ENCODE measurements at places on chromosomes 7 and 10.
A peak's percentile ranks its signal among the peaks of the same experiment; 100 is the strongest.

DNA sequence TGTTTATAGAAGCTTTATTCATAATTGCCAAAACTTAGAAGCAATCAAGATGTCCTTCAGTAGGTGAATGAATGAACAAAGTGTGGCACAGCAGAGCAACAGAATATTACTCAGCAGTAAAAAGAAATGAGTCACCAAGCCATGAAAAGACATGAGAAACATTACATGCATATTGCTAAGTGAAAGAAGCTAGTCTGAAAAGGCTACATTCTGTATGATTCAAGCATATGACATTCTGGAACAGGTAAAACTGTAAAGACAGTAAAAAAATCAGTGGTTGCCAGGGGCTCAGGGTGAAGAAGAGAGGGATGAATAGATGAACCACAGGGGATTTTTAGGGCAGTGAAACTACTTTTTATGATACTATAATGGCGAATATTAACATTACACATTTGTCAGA lies 80.9 kb upstream of the APBB1IP start:
- no peak for DNase-seq

- peak; percentile 25 for DNase-seq
Observed at GRCh38 chr10:3772361-3773171, 12.4 kb downstream of the KLF6 start.

GRCh38 chr7:17374157-17374556 lies 75.7 kb downstream of the AHR start:
- DNase-seq: no peak

GRCh38 chr10:32413513-32413912 lies 32.4 kb upstream of the CCDC7 start:
- peak; percentile 4 for DNase-seq

DNA sequence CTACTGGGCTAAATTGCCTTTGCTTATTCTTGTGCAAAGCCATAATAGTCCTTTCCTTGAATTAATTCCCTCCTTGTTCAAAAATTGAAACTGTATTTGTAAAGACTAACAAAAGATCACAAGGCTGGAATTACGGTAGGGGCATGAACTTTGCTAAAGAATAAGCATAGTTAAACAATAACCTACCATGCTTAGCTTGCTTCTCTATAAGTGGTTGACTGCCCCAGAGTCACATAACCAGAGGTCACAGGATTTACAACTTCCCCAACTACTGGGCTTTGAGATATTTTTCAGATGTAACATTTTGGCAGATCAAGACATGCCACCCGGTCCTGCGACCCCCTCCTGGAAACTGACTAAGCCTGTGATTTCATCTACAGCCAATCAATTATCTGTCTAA lies 181.4 kb downstream of the GPAM start:
- no peak for DNase-seq

DNA sequence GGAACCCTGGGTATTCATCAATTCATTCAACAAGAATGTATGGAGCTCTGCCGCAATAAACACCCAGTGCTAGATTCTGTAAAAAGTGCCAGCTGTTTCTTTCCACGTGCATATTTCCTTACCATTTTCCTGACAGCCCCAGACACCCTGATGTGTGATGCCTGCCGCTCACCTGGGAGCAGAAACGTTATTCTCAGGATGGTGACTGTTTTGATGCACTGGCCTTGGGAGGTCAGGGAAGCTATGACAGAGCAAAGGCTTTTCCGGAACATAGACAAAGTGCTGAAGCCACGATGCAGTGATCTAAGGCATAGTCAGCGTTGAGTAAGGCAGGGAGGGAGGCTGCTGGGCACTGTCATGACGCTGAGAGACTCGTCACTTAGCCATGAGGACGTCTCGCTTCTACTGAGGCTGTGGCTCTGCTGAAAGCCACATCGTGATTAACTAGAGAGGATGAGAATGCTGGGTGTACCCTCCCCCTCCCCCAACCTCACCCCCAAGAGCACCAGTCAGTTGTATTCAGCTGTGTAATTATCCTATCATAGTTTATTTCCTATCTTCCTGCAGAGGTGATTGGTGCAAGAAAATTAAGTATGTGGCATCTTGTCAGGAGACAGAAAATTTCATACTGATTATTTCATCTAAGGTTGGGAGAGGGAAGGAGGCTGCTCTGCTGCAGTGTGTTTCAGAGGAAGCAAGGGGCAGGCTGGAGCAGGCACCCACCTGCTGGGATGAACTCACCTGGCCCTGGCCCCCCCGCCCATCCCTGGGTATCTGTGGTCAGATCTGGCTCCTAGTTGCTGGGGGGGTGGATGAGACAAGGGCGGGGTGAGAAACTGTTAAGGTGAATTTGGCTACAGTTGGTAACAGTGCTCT lies 48.8 kb upstream of the SMNDC1 start:
- DNase-seq: no peak

DNA sequence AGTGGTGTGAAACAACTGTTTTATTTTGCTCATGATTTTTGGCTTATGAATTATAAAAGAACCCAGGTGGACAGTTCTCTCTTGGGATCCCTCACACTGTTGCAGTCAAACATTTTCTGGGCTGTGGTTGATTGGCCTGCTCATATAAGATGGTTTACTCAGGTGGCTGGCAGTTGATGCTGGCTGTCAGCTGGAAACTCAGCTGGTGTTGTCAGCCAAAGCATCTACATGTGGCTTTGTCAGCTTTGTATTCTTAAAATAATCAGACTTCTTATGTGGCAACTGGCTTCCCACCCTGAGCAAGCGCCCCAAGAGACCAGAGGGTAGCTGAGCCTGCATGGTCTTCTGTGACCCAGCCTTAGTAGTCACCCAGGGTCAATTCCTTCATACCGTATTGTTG lies 534.7 kb downstream of the NRG3 start:
- no peak for DNase-seq

- no peak for DNase-seq
Observed at GRCh38 chr10:483261-483660, 206.2 kb downstream of the DIP2C start.

- no peak for DNase-seq
Observed at GRCh38 chr7:139782932-139783331, 5.1 kb upstream of the HIPK2 start.

DNA sequence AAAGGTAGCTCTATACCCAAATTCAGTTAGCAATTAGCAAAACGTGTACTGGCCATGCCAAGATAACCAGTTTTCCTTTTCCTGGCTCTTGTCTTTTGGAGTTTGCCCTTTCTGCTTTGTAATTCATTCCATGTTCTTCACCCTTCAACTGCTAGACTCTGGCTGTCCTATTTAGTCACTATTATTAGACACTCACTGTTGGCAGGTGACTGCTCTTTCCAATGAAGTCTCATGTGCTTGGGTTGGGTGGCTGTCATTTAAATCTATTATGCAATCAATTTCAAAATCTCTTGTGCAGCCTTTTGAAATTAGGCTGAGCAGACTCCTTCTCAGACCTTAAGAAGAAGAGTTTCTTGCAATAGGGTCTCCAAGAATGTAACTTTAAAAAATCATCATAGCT lies 266.5 kb downstream of the GPR158 start:
- no peak for DNase-seq

- DNase-seq: no peak
Observed at GRCh38 chr10:31318382-31318853, 598 bp upstream of the ZEB1 start.

- DNase-seq: no peak
Observed at GRCh38 chr7:99128076-99128950, 15.6 kb downstream of the SMURF1 start.

- no peak for DNase-seq
Observed at GRCh38 chr7:39838326-39838725, 111.7 kb upstream of the CDK13 start.

GRCh38 chr7:44379366-44380188 lies 54.2 kb upstream of the CAMK2B start:
- DNase-seq: no peak

DNA sequence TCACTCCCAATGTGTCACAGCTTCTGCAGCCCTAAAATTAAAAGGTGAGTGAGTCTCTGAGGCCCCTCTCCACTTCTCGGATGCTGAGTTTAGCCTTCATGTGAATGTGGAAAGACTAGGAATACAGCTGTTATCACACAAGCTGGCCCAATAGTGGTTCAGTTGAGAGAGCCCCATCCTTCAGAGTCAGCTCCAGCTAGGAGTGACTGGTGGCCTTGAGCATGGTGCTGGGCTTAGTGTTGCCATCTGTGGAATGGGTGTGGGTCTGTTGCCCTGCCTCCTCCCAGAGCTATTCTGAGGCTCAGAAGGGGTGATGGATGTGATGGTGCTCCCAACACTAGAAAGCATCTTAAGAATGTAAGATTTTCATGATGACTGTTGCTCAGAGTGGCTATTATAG lies 55.8 kb downstream of the FIGNL1 start:
- DNase-seq: no peak

GRCh38 chr10:119348516-119349240 lies 141.3 kb downstream of the GRK5 start:
- no peak for DNase-seq

DNA sequence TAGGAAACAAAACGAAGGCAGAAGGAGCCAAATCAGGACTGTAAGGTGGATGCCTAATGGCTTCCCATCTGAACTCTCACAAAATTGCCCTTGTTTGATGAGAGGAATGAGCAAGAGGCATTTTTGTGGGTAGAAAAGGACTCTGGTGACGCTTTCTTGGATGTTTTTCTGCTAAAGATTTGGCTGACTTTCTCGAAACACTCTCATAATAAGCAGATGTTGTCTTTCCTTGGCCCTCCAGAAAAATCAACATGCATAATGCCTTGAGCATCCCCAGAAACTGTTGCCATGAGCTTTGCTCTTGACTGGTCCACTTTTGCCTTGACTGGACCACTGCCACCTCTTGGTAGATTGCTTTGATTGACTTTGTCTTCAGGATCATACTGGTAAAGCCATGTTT lies 13.5 kb downstream of the PTPN12 start:
- no peak for DNase-seq

- no peak for DNase-seq
Observed at GRCh38 chr7:157412491-157413180, 75.8 kb downstream of the DNAJB6 start.

DNA sequence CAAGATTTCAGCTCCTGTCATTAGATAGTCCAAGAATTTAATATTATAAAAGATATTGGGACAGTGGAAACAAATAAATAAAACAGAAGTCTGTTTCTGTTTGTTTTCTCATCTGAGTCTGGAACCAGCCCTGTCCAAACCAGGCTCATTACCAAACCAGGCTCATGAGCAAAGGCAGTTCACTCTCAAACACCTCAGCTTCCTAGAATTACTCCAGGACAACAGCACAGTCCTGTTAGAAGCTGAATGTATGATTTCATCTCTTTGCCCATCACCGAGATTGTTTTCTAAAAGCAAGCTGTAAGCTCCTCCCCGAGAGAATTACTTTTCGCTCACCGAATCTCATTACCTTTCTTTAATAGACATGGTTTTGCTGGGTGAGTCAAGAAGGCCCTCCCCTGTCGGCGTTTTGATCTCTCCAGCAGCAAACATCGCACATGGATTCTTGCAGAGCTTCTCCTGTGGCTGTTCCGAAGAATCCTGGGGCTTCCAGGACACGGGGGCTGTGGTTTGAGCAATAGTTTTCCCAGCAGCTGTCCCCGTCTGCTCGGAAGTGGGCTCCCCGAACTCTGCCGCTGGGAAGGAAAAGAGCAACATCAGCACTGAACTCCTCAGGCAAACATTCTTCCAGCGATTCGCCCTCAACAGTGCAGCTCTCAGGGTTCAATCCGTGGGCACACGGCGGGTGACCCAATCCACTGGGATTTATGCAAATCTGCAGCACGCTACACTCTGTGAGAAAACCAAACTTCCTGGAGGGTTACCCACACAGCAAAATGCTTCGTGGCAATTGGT lies 112.5 kb downstream of the SVIL start:
- DNase-seq: no peak

DNA sequence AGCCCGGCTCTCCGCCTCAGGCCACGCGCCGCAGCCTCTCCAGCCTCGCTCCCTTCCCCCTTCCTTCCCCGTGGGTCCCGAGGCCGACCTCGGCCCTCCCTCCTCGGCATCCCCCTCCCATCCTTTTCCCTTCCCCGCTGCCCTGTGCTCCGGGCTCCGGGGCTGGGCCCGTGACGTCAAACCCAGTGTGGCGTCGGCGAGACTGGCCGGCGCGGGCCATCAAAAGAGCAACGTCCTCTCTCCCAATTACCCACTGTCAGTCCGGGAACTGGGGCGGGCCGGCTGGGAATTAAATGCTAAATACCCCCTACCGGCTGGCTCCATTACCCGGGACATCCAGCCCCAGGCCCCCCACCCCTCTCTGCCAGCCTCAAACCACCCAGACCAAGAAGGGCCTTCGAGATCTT lies 2.6 kb upstream of the GATA3 start:
- DNase-seq: no peak

DNA sequence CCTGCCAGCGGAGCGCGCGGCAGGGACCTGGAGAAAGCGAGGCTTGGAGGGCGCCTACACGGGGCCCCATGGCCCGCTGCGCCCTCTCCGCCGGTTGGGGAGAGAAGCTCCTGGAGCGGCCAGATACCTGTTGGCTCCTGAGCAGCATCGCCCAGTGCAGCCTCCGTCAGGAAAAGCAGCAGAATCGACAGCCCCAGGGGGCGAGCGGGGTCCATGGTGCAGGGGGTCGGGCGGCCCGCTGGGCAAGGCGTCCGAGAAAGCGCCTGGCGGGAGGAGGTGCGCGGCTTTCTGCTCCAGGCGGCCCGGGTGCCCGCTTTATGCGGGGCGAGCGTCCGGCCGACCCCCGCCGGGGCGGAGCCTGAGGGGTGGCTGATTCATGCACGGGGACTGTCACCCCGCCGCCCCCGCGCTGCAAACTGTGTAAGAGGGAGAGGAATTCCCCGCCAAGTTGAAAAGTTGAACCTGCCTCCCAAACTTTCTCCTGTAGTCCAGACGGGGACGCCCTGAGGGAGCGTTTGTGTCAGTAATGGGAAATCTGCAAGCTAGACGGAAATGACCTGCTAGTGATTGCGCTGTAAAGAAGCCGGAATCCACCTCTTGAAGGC lies at the start of gene TFPI2:
Gene TFPI2 (minus strand): TSS at position 290 of the 605 bp plus-strand sequence. CDS start 75 bp downstream, at position 215.
- DNase-seq: no peak

- no peak for DNase-seq
Observed at GRCh38 chr10:11601670-11602069, 9.8 kb downstream of the USP6NL start.

DNA sequence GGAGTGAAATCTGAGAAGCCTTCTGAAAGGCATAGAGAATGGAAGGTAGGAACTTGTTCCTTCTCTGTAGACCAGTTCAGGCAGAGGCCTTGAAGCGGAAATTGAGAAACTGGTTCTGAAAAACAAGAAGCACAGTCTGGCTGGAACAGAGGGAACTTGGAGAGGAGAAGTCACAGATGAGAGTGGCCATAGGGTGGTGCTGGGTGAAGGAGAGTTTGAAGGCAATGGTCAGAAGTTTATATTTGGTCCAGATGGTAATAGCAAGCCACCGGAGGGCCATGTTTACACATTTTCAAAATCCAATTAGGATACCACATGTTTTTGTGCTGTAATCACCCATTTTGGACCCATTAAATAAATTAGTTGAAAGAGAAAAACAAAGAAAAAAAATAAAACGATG lies 692.5 kb downstream of the INHBA start:
- DNase-seq: no peak

Data from glomerular endothelial cell (primary cell).